ENCODE measurements at places on chromosomes 2 and 18.

- no peak for DNase-seq
Measured at GRCh38 chr2:226474131-226474530, 325.5 kb downstream of the IRS1 start.

DNA sequence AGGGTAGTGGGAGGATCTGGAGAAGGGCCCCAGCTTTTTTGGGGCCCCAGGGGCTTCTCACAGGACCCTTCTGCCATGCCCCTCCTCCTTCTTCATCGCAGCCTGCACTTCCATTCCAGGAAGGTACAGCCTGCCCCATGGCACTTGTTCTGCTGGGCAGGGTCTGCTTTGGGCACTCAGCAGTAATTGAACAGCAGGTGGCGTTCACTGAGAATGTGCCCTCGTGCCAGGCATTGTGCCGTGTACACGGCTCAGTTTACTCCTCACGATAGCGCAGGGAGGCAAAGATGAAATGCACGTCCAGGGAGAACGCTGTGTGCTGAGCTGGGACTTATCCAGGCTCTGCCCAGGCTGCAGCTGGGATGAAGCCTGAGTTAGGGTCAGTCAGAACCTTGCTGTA is 54.8 kb upstream of the ASB18 start:
- DNase-seq: no peak

DNA sequence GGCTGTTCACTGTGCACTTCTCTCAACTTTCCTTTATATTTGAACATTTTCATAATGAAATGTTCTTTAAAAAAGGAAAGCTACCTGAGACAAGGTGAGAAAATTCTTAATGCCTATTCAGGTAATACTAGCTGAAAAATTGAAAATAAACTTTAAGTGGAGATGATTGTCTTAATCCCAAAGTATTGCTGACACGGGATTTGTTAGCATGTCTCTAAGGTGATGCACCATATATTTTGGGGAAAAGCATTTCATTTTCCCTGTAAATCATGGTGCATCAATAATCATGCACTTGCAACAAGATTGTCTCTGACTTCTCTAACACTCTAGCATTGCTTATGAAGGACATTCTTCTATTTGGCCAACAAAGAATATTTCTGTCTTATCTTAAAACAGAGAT is 848.0 kb downstream of the DPP10 start:
- DNase-seq: no peak

- DNase-seq: no peak
Measured at GRCh38 chr2:190188289-190188688, 125.8 kb upstream of the MSTN start.

DNA sequence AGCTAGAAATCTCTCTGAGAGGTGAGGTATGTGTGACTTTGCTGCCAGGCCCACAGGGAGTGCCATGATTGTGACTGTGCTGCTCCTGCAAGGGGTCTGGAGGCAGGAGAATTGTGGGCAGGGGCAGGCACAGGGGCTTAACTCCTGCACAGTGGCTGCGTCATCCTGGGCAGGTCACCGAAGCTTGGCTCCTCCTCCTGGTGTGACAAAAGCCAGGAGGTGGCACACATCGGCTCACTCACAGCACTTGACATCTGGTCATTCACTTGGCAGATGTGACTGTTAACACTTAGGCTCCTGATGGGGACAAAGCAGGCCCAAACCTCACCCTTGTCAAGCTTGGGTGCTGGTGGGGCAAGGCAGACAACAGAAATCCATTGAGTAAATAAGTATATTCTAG is 36.4 kb upstream of the GLI2 start:
- DNase-seq: peak; percentile 43

DNA sequence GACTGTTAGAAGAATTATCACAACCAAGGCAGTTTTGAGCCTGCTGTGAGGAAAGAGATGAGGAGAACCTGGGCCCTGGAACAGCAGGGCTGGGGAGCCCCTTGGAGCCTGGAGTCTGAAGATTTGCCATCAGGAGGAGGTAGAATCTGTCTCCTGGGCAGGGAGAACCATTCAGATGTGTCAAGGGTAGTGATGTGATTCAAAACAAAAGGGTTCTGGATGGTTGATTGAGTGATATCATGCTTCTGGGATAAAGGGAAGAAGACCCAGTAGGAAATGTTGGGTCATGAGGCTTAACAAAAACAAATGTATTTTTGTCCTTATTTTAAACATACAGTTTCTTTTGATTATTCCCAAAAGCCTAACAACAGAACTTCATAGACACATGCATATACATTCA is 28.6 kb downstream of the RNF144A start:
- DNase-seq: no peak

- DNase-seq: no peak
Measured at GRCh38 chr18:8046441-8046840, 479.3 kb downstream of the PTPRM start.

GRCh38 chr18:36848609-36849008 is 19.7 kb downstream of the KIAA1328 start:
- DNase-seq: no peak

GRCh38 chr2:160401895-160402294 is 91.7 kb downstream of the RBMS1 start:
- DNase-seq: no peak

GRCh38 chr2:211281430-211282073 is 725.2 kb downstream of the CPS1 start:
- no peak for DNase-seq

DNA sequence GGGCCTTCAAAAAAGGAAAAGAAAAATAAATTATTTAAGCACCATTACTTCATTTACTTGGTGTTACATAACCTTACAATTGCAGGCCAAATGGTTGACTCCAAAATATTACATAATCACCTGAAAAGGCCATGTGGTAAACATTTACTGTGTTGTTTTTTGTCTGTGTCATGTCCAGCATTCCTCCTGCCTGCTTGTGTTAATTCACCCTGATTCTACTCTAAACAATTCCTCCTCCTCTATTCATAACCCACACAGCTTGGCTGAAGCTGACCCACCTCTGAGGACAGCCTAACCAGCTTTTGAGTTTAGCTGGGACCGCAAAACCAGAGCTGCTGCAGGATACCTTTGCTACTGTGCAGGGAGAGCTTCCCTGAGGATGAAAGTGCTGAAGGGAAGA is 35.4 kb downstream of the TMX3 start:
- DNase-seq: no peak

DNA sequence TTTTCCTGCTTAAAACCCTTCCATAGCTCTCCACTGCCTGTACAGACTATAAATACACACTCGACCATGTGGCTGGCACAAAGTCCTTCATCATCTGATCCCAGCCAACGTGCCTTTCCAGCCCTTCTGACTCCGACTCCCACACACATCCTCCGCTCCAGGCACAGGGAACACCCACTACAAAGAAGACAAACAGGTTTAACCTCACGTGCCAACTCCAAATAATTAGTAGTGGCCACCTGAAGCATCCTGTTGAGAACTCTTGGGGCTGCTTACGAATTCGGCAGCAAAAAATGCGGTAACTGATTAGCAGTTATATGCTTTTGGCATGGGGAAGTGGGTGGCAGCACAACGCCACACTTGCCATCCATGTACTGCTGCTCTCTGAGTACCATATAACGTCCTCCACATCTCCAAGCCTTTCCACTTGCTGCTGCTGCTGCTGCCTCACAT is 12.1 kb downstream of the SPIRE1 start:
- peak; percentile 66 for DNase-seq

- no peak for DNase-seq
Measured at GRCh38 chr18:63454497-63454896, 22.3 kb upstream of the SERPINB5 start.

DNA sequence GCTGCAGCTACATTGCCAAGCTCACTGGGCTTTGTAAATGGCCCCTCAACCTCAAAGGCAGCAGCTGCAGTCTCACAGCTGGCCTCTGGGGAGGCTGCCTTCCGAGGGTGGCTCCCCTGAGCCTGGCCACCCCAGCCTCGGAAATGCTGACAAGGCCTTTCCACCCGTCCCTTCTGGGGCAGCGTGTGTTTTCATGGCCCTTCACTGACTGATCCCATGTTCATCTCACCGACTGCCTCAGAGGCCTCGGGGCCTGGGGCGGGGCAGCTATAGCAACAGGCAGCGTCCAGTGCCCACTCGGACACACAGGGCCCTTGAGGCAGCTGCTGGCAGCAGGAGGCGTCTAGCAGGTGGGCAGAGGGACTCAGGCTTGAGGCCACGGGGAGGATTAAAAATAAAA is 149.7 kb downstream of the GLI2 start:
- DNase-seq: peak; percentile 29

DNA sequence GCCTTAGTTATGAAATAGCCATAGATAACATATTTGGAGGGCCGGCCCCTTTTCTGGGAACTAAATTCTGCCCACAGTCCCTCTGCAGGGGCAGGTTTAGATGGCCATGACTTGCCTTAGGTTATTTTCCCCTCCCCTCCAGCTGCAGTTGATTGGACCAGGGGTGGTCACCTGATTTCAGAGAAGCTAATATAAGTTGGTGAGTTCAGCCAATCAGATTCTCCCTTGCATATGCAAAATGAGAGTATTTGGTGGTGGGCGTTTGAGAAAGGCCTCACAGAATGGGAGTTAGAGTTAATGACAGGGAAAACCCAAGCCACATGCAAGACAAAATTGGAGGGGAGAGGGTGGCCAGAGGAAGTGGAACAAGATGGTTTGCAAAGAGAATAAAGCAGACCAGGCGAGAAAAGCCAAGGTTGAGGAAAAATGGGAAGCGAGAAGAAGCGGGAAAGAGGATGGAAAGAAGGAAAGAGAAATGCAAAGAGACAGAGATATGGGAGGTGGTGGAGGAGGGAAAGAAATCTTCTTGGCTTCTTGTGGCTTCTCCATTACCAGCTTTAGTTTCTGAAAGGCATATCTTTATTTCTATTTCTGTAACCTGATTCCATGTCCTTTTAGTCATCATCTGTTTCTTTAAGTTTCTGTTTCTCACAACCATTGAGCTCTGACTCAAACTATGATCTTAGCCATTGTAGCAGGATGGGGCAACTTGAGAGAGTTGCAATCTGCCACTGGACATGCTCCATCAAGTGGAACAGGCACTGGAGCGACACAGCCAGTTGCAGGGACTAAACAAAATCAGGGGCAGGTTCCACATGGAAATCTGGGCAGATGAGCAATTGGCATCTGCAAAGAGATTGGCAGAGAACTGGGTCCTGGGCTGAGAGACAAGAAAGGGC is 108.1 kb upstream of the SIX3 start:
- DNase-seq: no peak

DNA sequence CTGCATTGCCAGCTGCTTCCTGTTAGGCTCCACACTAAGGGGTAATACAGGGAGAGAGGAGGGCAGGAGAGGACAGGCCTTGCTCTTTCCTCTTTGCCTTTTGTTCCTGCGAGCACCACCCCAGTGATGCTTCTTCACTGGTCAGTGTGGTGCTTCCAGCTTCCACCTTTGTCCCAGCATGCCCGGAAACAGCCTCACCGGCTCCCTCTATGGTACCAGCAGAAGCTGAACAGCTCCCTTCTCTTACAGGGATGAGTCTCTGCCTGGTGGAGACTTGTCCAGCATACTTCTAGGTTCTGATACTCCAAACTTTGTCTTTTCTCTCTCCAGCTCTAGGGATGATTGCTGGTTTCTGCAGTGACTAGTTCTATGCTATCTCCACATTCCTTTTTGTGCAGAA is 413.3 kb downstream of the TSN start:
- DNase-seq: no peak

DNA sequence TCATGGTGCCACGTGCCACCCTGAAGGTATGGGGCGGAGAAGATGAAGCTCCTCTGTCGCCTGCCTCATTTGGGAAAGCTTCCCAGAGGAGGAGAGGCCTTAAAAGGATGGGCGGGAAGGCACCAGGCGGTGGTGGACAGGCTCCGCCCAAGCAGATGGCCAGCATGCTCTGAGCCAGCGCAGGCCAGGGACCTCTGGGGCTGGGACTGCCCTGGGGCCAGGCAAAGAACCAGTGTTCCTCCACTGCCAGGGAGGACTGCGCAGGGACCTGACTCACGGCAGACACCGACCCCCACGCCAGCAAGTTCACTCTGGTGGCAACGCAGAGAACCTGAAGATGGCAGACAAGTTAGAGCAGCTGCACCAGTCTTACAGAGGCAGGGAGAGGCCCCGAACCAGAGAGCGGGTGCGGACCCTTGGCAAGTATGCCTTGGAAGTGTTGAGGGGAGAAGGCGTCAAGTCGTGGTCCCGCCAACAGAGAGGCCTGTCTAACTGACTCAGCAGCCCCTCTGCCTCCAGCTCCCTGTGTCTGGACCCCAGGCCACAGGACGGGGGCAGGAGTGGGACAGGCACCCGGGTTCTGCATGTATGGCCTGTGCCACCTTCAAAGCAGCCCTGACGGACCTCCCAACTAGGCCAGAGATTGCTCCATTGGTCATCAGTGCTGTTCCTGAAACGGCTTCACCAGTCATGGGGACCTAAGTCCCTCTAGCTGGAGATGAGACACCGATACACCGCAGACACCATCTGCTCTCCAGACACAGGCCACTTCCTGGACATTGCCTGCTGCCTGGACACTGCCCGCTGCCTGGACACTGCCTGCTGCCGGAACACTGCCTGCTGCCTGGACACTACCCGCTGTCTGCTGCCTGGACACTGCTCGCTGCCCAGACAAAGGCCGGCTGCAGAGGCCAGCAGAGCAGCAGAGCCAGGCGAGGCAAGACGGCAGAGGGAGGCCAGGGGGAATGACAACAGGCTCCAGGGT is 124.7 kb downstream of the HDAC4 start:
- no peak for DNase-seq

DNA sequence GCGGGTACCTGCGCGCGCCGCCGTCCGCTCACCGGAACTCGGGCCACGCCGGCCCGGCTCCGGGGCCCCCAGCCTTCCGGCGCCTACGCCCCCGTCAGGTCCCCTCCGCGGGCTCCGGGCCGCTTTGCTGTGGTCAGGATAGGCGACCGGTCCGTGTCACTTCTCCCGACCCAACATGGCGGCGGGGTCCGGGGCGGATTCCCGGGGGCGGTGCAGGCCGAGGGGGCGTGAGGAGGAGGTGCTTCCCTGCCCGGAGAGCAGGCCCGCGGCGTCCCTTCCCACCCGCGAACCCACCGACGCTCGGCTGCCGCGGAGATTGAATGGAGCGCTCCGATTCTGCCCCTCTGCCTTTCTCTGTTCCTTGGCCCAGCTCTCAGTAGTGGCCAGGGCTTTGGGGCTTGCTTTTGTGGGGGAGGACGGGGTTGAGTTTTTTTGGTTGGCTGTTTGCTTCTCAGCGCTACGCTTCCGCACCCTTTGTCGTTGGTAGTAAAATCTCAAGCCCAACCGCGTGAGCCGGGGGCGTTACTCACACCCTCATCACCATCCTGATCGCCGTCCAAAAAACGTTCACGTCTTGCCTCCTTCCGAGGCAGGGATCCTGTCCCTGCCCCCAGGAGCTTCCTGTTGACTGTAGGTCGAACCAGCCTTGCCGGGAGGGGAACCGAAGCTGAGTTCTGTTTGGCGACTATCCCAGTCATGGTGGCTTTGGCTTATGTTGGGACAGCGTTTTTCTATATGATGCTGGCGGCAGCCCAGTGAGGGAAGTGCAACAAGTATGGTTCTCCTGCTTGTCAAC is 532 bp upstream of the YES1 start:
- DNase-seq: peak; percentile 81

- DNase-seq: no peak
Measured at GRCh38 chr2:68807821-68808266, 63.4 kb downstream of the BMP10 start.

DNA sequence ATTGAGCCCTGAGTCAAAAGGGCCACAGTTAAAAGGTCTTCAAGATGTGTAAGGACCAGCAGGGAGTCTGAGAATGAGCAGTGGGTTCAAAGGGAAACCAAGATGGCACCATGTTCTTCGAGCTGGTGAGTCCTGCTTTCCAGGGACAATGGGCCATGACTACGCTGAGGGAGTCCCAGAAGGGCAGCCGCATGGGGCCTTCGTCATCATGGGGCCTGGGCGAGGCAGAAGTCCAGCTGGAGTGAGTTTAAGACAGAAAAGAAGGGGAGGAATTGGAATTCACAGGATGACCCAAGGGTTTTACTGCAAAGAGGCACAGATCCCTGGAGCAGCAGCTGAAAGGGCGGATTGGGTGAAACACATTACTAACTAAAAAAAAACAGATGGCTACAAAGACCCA is 340.8 kb upstream of the MYT1L start:
- no peak for DNase-seq

All from NCI-H510A (cell line).